Stimulated activated CD4-positive, alpha-beta T cell treated with anti-CD3 and anti-CD28 coated beads, Interleukin-4, amount 100 ng/mL, for 48 hours (primary cell): ENCODE measurements at places on chromosomes 2 and 18.

- DNase-seq, result no peak
Measured at GRCh38 chr2:220555961-220556630, 928.7 kb downstream of the SLC4A3 start.

DNA sequence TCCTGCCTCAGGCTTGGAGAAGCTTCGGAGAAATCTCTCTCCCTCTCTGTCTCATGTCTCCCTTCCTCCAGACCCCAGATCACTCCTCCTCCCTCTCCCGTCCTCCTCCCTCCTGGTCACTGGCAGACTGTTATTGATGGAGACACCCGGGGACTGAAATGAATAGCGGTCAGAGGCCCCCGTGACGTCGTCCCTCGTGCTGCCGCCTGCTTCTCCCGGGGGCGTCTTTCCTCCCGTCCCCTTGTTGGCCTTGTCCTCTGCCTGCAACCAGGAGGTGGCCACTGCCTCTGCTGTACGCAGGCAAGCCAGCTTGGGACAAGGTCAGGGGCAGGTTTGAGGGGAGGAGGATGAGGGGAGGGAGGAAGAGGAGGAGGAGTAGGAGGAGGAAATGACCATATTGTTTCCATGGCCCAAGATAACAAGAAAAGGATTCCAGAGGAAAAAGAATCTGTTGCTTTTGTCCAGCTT, 78.2 kb downstream of the CELF4 start:
- DNase-seq, result no peak

- DNase-seq, result no peak
Measured at GRCh38 chr2:18930971-18931370, 341.6 kb upstream of the NT5C1B start.

- DNase-seq, result no peak
Measured at GRCh38 chr2:62296832-62297623, 101.1 kb downstream of the B3GNT2 start.

DNA sequence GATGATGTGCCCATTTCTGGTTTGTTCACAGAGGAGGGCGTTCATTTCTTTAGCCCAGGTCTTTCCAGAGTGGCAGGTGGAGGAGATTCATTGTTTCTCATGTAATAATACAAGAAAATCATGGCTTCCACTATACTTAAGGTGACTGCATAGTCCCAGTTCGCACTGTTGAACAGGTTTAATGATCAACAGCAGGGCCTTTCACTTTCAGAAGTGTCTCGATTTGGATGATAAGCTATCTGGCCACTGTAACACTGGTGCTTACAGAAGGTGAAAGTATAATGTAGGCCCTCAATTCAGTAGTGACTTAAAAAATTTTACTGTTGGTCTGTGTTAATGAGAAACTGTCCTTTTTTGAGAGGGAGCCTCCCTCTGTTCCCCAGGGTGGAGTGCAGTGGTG, 1.4 kb downstream of the RMC1 start:
- DNase-seq, result no peak

GRCh38 chr18:41974796-41975201, 19.8 kb downstream of the PIK3C3 start:
- DNase-seq, result no peak

DNA sequence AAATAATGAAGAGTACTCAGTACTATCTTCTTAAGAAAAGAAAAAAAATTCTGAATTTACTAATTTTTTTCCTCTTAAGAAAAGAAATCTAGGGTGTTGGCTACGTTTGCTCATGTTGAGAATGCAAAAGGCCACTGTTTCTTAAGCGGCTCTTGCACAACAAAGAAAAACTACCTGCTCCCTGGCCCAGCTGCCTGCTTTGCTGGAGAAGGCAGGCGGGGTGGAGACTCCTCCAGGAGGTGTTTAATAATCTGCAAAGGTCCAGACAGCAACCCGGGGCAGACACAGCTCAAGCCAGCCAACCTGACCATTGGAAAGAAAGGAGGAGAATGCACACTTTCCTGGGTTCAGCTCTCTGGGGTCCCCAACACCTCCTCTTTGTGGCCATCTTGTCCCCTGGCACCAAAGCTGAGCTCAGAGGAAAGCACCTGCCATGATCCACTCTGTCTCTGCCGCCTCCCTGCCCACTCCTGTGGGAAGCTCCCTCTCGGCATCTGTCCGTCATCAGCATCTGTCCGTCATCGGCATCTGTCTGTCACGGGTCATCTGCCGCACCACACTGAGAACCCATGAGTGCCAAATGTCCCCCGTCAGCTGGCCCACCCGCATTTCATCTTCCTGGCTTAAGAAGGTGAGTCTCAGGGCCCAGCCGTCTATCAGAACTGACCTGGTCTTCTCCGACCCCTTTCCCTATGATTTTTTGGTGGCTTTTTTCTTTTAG, 11.9 kb downstream of the ZNF516 start:
- no peak for DNase-seq

DNA sequence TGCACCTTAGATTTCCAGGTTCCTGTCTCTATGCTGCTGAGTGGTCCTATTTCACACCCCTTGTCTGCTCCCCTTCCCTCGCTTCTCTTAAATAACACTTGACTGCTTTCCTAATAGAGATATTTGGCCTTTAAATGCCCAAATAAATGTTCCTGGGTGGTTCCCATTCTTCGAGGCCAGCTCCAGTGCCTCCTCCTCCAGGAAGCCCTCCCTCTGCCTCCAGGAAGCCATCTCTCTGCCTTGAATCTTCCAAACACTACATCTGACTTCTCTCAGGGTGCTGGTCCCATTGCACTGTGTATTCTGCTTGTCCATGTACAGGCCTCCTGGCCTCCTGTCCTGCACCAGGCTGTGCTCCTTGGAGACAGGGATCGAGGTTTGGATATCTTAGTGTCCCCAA, 14.2 kb downstream of the EHD3 start:
- no peak for DNase-seq

DNA sequence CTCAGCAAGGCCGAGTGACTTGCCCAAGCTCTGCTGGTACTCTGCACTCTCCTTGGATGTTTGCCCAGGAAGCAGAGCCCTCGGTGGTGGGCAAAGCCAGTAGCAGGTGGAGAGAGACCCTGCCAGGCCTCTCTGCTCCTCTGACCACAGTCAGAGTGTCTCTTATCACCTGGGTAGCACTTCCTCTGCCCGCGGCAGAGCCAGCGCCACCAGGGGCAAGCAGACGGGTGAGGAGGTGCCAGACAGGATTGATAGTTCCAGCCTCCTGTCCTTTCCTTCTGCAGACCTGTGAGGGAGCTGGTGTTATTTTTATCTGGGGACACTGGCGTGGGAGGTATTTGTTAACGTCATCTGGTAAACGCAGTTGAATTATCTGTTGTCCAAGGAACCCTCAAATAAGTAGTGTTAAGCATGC, 152.9 kb downstream of the SMAD7 start:
- DNase-seq, result no peak
